ENCODE measurements at places on chromosomes 4 and X. TPM values are rescaled to one million over a fixed set of nuclear protein-coding genes. Genes with fewer than 3 reads are reported as not detected.
A peak's percentile ranks its signal among the peaks of the same experiment; 100 is the strongest.

DNA sequence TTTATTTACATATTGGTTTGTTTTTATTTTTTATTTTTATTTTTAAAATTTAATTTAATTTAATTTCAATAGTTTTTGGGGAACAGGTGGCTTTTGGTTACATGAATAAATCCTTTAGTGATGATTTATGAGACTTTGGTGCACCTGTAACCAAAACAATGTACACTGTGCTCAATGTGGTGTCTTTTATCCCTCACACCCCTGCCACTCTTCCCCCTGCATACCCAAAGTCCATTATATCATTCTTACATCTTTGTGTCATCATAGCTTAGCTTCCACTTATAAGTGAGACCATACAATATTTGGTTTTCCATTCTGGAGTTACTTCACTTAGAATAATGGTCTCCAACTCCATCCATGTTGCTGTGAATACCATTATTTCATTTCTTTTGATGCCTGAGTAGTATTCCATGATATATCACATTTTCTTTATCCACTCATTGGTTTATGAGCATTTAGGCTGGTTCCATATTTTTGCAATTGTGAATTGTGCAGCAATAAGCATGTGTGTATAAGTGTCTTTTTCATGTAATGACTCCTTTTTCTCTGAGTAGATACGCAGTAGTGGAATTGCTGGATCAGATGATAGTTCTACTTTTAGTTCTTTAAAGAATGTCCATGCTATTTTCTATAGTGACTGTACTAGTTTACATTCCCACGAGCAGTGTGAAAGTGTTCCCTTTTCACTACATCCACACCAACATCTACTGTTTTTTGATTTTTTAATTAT is 157.1 kb downstream of the CPXCR1 start:
- DNase-seq, result no peak

GRCh38 chr4:178296669-178297068 is 854.4 kb upstream of the AGA start:
- no peak for DNase-seq

DNA sequence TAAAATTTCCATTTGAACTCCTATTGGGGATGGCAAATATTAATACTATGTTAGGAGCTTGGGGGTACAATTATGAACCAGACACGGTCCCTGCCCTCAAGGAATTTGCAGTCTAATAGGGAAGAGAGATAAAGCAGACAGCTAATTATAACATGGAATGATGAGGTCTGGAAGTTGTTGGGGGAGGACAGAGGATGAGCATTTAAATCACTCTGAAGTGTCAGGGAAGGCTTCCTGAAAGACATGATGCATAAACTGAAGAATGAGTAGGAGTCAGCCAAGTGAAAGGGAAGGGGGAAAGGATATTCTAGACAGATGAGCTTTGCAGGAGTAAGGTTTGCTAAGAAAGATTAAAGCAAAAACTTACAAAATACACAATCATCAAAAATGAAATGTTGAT is 15.9 kb downstream of the PLAC1 start:
- no peak for DNase-seq

- no peak for DNase-seq
These were observed 155.0 kb upstream of the MAOA start for GRCh38 chrX:43500996-43501694.

GRCh38 chrX:250965-251364 is 30.2 kb upstream of the PLCXD1 start:
- DNase-seq, result no peak

GRCh38 chr4:3107691-3108121 is 33.2 kb downstream of the HTT start:
- no peak for DNase-seq

- peak; percentile 90 for DNase-seq
These were observed 37.3 kb upstream of the IGFBP7 start for GRCh38 chr4:57147335-57148060.

- DNase-seq, result no peak
These were observed 37.6 kb downstream of the C4orf50 start for GRCh38 chr4:5980436-5981155.

DNA sequence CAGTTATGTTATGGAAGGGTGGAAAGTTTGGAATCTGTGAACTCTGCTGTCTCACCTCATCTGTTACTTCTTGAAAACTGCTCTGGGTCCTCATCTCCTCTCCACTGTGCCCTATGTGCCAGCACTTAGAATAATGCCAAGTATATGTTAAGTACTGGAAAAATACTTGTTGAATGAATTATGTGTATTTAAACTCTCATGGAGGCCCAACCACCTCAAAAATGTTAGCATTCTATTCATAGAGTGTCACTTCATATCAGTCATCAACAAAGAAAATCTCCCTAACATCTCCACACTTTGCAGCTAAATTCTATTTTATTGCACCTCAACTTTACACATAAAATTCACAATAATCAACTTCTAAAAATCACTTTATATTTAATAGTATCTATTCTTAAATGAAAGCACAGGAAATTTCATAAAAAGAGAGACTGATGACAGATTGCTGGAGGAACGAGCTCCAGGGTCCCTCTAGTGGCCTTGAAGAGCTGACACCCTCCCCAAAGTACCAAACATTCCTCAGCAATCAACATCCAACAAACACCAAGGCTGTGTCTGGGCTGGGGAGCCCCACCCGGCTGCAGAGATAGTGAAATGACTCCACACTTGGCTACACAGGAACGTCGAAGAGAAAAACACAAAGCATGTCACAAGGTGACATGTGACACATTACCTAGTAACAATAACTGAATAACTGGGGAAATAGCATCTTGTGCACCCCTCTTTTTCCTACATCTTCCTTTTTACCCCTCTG is 45.8 kb downstream of the SLC39A8 start:
- peak; percentile 70 for DNase-seq

DNA sequence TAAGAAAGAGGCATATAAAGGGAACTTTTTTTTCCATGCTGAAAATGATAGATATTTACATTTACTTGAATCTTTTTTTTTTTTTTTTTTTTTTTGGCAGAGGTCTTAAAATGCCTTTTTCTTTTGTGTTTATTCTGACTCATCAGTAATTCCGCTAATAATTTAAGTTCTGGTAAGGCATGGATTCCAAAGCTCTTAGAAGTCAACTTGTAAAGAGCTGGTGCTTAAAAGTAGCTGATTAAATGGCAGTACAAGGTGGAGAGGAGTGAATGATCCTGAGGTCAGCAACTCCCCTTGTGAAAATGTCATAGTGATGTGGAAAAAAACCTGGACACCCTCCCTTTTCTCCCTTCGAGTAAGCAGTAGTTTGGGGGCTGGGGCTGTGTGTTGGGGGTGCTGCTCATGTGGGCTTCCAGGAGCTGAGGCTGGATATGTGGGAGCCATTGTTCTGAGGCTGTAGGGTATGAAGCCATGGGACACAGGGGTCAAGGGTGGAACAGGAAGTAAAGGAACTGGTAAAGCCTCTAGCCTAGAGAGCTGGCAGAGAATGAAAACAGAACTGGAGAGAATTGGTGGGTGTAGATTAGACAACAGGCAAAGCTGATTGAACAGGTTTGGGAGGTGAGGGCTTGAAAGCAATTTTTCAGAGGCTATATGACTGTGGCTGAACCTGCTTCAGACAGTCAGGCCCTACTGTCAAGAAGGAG is 41.0 kb upstream of the PITX2 start:
- peak; percentile 17 for DNase-seq

GRCh38 chr4:121740796-121741409 is 24.1 kb downstream of the SMIM43 start:
- DNase-seq, result no peak

DNA sequence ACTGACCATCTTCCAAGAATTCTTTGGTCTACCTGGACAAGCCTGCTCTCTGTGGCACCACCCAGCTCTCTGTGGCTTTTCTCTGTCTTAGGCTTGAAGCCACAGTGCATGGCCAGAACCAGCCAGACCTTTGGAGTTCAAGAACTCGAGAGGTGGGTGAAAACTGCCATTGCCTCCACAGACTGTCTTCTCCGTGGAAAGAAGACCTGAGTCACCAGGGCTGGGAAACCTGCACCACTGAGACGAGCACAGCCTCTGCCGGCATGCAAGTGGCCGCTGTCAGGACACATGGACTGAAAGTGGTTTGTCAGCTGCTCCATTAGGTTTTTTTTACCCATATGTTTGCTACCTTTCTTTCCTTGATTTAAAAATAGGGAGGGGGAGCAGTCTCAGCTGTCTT is 74.5 kb downstream of the MGST2 start:
- DNase-seq, result peak; percentile 46

DNA sequence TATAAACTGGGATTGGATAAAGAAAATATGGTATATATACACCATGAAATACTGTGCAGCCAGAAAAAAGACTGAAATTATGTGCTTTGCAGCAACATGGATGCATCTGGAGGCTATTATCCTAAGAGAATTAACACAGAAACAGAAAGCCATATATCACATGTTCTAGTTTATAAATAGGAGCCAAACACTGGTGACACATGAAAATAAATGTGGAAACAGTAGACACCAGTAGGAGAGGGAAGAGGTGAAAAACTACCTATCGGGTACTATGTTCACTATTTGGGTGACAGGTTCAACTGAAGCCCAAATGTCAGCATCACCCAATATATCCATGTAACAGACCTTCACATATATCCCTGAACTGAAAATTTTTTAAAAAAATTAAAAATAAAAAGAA is 725.1 kb downstream of the C4orf33 start:
- DNase-seq, result no peak

DNA sequence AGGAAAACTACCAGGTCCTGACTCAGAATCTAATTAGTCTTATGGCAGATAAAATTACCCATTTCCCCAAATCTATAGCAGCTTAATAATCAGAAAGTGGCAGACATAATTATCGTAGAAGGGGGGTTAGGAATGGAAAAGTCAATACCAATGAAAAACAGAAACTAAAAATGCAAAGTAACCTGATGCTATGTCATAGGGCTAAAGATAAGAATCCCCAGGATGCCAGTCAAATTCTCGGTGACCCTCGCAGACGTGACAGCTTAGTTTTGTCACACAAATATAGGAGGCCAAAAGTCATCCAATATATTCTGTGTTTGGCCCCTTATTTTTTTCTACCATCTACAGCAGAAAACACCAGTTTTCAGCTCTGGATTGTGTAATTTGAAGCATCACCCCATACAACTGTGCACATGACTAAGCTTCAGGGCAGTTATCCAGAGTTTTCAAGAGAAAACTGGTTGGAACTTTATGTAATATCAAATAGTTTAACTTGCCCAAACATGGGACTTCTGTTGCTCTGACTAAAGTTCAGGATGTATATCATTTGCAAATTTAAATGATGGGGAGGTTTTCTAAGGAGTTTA is 30.9 kb downstream of the RASSF6 start:
- peak; percentile 86 for DNase-seq

DNA sequence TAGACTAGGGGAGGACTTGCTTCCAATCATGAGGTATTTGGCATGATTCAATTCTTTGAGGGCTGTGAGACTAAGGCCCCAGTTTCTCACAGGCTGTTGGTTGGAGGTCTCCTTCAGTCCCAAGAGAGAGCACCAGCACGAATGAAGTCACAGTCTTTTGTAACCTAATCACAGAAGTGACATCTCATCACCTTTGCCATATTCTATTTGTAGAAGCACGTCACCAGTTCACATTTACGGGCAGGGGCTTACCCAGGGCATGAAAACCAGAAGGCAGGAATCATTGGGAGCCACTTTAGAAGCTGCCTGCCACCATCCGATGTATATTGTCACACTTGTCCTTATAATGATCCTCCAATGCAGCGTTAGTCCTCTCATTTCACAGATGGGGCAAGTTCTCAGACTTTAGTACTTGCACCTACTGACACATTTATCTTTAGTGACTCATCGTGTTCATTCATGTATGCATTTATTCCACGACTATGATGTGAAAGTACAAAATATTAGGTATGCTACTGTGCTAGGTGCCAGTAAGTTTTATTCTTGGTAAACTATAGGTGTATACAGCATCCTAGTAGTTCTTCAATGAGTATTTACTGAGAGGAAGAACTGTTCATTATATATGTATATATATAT is 163.8 kb upstream of the PGRMC2 start:
- DNase-seq, result no peak

DNA sequence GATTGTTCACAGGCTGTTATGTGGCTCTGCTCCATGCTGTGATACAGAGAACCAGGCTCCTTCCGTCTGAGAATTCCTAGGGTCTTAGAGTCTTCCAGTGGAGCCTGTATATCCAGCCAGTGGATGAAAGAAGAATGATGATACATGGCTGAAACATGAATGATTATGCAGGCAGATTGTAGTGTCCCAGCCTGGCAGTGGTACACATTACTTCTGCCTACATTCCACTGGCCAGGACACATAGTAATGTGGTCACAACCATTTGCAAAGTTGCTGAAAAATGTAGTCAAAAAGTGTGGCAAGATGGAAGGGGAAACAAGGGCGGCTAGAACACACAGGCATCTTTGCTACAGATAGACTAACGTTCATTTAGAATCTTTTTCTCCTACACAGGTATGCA is 4.5 kb upstream of the GBA3 start:
- DNase-seq, result no peak

DNA sequence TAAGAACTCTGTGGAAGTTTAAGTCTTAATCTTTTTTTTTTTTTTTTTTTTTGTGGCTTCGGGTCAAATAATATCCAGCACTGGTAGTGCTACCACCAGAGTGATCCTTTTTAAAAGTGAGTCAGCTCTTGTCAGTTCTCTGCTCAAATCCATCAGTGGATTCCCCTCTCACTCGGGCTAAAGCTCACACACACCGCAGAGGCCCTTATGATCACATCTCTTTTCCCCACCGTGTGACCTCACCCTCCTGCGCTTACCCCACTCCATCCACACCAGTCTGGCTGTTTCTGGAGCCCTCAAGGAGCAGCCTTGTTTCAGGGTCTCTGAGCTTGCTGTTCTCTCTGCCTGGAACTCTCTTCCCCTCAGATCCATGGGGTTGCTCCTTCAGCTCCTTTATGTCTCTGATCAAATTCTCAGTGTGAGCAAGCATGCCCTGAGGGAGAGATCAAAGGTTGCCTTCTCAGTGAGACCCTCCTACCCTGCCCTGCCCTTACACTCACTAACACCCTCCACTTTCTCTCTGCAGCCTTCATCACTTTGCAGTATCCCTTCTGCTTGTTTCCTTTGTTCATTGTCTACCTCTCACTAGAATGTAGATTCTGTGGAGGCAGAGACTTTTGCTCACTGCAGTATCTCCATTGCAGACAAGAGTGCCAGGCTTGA is 19.8 kb upstream of the BEND4 start:
- DNase-seq, result no peak

DNA sequence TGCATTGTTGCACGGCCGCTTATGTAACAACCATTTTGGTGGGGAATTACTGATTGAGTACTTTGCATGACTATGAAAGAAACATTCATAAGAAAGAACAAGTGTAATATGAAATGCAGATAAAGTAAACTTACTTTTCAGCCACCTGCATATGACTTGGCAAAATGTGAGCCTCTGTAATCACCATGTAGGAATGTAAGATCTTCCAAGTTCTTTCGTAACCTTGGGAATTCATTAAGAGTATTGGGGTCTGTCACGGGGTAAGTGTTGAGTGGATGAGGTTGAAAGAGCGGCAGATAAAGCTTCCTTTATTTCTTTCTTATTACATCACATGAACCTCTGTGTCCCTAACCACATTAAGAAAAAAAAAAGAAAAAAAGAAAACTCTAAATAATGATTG is 348.5 kb upstream of the NR3C2 start:
- no peak for DNase-seq

GRCh38 chrX:6777238-6778002 is 242.5 kb upstream of the VCX3A start:
- DNase-seq, result no peak

Gene ZNF81
- polyA plus RNA-seq, result 6.9 TPM

Gene TTC29
- 0.45 TPM for polyA plus RNA-seq

Gene TEX13C
- 0.24 TPM for polyA plus RNA-seq

Gene GASK1B
- polyA plus RNA-seq, result 8.5 TPM

Gene PABPC1L2A
- polyA plus RNA-seq, result not detected

Gene PABPC4L
- 2.3 TPM for polyA plus RNA-seq

Gene CHM
- polyA plus RNA-seq, result 13.9 TPM

Gene ADH7
- polyA plus RNA-seq, result not detected

Gene FAM9B
- polyA plus RNA-seq, result not detected

Gene GPR50
- 0.24 TPM for polyA plus RNA-seq
